Ovary (tissue), 10 donors: ENCODE measurements at places on chromosomes 7 and 10.

DNA sequence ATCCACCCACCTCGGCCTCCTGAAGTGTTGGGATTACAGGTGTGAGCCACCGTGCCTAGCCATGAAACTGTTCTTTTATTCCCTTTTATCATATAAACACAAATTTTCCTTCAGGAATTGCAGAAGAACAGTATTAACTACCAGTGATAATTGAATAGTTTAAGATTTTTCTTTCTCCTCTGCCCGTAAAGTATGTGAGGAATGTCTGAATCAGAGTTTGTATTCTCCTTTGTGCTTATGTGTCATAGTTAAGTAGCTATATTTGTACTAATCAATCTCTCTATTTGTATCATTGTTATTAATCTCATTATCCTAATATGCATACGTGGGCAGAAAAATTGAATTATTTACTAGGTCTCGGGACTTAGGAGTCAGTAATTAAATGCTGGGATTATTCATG, 83.6 kb downstream of the ZNF277 start:
- DNase-seq, result no peak

DNA sequence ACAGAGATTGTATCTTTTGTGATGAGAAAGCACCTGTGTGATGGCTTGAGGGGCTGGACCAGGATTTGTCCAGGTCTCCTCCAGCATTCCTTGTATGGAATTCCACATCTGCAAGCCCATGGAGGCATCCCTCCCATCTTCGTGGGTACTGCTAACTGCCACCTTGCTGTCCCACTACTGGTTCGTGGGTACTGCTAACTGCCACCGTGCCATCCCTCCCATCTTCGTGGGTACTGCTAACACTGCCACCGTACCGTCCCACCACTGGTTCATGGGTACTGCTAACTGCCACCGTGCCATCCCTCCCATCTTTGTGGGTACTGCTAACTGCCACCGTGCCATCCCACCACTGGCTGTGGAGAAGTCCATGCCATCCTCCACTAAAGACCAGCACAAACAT, 111.7 kb downstream of the LARP4B start:
- DNase-seq, result no peak

- no peak for DNase-seq
Measured at GRCh38 chr7:8214244-8214824, 47.6 kb downstream of the ICA1 start.

- peak; percentile 53 for DNase-seq
Measured at GRCh38 chr7:2120251-2120660, 112.5 kb downstream of the MAD1L1 start.

- DNase-seq, result no peak
Measured at GRCh38 chr7:16644157-16644556, 1.4 kb downstream of the ANKMY2 start.

DNA sequence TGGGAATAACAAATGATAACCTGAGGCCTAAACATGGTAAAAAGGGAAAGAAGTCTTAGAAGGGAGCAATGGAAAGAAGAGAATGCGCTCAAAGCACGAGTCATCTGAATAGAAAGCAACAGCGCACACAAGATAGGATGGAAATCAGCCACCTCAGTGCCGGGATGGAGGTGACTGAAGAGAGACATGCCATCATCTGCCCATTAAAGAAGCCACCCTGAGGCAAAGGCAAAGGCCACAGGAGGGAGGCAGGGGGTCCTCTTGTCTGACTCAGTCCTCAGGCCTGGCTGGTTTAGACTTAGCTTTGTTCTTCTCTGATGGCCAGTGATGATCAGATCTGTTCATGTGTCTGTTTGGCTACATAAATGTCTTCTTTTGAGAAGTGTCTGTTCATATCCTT, 180.6 kb downstream of the CHCHD3 start:
- no peak for DNase-seq

DNA sequence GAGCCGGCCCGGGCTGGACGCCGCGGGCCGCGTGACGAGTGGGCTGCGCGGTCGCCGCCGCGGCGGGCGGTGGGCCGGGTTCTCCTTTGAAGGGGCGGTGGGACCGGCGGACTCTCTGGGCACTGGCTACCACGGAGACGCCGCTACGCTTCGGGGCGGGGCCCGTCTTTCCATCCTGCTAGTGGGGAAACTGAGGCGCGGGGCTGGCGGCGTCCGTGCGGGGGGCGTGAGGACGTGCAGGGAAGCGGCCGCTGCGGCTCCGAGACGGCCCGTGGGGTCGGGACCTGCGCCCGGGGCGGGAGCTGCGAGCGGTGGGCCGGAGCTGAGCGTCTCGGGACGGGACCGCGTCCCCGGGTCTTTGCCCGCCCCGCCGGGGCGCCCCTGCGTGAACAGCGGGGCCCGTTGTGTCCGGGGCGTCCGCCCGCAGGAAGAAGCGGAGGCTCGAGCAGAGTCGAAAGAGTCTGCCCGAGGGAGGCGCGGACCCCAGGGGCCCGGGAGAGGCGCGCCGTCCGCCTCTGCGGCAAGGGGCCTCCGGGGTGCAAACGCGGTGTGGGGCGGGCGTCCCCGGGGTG, 548 bp upstream of the BNIP3 start:
- DNase-seq, result no peak

GRCh38 chr7:91636129-91636724, 244.3 kb downstream of the MTERF1 start:
- DNase-seq, result no peak

DNA sequence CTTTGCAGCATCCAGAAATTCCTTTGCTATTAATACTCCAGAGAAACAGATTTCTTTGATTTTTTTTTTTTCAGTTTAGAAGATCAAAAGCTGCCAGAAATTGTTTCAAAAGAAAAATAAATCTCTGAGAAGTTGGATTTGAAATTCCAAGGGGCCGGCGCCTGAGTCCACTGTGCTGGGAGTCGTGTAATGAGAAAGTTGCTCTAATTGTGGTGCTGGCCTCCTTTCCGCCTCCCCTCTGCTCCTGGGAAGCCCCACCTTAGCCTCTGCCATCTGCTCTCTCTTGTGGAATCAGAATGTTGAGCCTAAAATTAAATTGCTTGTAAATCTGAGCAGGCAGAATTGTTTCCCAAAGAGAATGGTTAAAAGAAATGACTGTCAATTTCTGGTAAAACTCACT, 93.3 kb downstream of the EMX2 start:
- DNase-seq, result no peak

DNA sequence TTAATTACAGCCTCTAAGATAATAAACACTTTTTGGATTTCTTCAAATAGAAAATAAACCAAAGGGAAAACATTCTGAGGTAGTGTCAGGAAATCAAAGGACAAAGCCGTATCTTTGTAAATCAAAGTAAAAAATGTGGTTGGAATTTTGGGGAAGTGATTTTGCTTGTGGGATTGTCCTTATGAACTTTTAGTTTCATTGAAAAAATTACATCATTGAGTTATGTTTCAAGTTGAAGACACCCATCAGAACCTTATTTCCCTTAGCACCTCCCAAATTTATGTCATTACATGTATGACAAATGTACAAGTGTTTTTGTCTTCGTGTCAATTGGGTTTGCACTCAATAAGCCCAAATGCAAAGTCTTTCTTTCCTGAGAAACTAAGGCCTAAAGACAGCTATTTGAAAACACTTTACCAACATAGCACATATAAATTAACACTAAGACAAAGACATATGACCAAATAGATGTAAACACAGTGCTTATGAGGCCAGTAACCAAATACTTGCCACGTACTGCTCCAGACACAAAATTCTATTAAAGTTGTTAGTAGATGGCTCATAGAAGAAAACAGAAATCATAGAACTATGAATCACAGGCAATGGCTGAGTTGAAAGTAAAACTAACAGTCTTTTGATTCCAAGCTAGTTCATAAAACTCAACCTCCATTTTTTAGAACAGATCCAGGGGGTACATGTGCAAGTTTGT, 26.9 kb upstream of the LAMB4 start:
- no peak for DNase-seq

- no peak for DNase-seq
Measured at GRCh38 chr7:142868188-142868985, 13.5 kb downstream of the EPHB6 start.

- no peak for DNase-seq
Measured at GRCh38 chr7:158815083-158815799, 14.1 kb downstream of the ESYT2 start.

- DNase-seq, result no peak
Measured at GRCh38 chr10:50807851-50808776, 68.4 kb downstream of the ASAH2B start.

DNA sequence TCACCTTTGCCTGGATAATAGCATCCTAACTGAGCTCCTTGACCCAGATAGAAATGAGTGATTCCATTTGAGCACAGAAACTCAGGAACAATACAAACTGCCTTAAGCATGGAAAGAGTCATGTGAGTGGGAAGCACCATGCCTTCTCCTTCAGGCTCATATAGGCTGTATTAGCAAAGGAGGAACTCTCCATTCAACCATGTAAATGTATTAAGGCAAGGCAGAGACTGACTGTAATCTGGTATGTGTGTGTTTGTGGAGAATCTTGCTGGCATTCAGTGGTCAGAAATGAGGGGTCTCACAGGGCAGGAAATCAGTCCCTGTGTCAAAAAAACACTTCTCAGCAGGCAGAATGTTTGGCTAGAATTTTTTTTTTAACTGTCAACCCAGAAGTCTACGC, 40.2 kb downstream of the COA1 start:
- no peak for DNase-seq

GRCh38 chr10:113801569-113801968, 50.1 kb downstream of the PLEKHS1 start:
- DNase-seq, result no peak

DNA sequence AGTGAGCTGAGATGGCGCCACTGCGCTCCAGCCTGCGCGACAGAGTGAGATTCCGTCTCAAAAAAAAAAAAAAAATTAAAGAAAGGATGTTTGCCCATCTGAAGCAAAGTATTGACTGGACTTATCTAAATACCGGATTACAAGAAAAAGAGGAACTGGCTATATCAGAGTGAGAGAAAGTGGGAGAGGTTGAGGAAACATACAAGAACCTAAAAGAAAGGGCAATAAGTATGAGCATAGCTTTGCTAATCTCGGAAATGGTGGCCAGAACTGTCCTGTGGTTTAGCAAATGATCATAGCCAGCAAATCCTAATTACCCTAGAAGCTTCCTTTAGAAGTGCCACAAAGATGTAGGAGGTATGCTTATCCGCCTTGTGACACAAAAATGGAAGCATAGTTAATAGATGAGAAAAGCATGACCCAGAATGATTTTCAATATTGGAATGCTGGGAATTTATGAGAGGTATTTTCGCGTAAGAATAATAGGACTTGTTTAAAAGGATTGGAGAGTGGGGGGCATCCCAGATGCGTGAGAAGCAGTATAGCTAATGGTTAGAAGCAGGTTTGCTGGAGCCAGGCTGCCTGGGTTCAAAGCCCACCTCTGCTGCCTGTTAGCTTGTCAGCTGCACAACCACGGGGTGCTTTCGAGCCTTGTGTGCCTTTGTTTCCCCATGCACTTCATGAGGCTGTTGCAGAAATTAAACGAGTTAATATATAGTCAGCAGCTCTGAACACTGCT, 1.2 kb upstream of the GTPBP4 start:
- DNase-seq, result no peak

DNA sequence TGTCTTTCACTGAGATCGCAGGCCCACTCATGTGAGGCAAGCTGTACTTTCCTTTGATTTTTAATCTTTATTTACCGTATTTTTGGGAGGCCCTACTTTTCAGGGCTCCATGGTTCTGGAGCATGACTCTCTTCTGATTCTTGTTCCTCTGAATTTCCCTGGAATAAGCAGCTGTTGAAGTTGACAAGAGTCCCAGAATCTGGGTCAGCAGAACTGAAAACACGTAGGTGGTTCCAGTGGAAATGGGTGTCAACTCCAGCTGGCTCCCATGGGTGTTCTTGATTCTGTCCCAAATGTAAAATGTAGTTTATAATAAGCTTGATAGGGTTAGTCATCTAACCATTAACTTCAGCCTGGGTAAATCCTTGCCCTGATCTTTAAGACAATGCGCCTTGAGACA, 409.4 kb downstream of the GATA3 start:
- DNase-seq, result no peak

- no peak for DNase-seq
Measured at GRCh38 chr7:55533050-55533728, 39.1 kb downstream of the VOPP1 start.

- no peak for DNase-seq
Measured at GRCh38 chr7:75878312-75878768, 494 bp upstream of the RHBDD2 start.

- DNase-seq, result no peak
Measured at GRCh38 chr7:155808549-155809331, 3.5 kb downstream of the SHH start.

DNA sequence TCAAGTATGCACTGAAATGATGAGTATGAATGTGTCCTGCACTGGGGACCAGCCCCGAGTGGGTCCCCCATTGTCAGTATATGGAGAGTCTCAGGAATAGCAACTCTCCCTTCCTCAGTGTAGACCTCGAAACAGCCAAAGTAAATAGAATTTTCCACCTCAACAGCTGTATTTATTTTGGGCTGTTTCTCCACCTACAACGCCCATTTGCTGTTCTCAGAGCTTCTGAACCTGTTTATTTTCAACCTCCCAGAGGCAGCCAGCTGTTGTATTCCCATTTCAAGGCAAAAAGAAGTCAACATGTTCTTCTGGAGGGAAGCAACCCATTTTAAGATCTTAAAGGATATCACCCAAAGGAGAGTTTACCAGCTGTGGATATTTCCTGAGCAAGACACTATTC, 59.6 kb upstream of the BICC1 start:
- no peak for DNase-seq

GRCh38 chr7:85287106-85287825, 100.4 kb upstream of the SEMA3D start:
- DNase-seq, result no peak

- DNase-seq, result no peak
Measured at GRCh38 chr10:101223274-101224059, 5.8 kb downstream of the LBX1 start.

DNA sequence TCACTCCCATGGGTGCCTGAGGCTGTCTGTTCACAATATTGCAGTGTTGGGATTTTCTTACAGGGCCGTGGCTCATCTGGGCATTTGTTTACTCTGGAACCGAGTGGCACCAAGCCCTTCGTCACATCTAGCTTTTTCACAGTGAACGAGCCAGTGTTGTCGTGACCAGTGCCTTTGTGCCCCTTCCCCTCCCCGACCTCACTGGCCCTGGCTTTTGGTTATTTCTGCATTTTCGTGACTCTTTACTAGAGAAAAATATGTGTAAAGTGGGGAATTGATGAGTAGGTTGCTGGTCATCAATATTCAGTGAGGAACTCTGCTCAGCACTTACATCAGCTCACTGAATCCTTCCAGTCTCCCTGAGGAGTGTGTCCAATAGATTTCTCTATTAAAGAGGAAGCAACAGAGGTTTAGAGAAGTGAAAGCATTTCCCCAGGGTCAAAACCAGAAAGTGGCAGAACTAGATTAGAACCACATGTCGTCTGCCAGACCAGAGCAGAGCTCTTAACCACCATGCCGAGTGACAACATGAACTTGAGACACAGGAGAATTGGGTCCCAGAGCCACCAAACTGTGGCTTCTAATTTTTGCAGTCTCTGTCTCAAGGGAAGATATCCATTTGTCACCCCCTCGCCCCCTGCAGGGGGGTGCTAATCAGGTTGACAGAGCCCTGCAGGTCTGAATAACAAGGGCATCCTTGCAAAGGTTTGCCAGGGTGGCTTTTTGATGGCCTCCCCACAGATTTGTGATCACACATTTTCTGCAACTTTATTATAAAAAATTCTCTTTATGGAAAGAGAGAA, 125.3 kb downstream of the CHN2 start:
- no peak for DNase-seq
